ENCODE measurements at places on chromosomes 4 and X.

DNA sequence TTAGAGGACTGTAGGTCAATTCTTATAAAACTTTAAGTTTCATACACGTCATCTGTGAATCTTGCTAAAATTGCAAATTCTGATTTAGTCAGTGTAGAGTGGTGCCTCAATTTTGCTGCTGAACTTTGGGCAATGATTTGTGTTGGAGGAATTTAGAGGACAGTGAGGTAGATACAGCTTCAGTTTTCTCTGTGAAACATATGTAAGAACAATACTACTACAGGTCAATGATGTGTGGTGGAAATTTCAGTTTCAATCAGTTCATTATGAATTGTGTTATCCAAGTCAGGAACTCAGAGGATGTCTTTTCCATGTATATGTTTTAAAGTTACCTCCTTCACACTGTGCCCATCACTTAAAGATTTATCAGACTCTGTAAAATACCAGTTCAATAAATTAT is 1597.8 kb upstream of the PCDH10 start:
- no peak for DNase-seq

DNA sequence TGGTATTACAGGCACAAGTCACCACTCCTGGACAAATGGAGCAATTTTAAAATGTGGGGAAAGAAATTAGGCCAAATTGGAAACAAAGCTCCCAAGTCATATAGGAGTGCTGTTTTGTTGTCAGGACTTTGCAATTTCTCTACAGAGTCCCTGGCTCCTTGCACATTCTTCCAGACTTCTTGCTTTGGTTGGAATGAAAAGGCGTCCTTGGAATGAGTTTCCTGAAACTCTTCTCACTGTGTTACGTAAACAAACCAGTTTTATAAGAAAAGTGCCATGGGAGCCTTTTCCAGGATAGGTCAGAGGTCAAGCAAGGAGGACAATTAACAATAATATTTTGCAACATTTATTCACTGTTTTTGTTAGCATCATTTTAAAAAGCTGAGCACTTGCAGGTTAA is 32.4 kb upstream of the KIT start:
- DNase-seq: no peak

DNA sequence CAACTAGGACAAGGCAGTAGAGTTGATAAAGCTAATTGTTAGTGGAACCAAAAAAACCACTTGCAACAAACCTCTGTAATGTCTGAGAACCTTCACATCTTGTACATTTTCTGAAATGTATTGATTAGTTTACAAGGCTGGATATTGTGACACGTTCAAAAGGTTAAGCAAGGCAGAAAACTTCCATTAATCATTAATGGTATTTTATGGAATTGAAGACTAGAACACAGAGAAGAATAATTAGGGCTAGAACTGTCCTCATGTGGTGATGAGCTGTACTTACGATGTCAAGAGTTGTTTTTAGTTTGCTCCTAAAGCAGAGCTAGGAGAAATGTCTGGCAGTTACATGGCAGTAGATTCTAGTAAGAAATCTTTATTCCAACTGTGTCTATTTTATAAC is 12.3 kb downstream of the GC start:
- no peak for DNase-seq

GRCh38 chr4:37827030-37827685 is 672 bp downstream of the PGM2 start:
- peak; percentile 49 for DNase-seq

DNA sequence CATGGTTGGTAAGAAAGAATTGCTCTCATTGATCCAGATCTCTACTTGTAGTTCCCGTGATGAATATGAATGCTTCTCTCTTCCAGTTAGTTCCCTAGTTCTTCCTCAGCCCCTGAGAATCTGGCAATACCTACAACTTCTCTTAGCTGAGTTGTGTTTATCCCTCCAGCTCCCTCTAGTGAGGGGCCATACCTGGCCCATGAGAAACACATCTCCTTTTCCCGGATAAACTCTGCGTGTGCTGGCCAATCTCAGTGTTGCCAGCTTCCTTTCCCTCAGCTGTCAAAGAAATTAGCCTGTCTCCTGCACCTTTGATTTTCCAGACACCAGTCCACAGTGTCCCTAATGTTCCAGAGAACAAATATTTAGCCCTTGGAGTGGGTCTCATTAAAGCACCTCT is 5.7 kb downstream of the CBLL2 start:
- DNase-seq: peak; percentile 0

DNA sequence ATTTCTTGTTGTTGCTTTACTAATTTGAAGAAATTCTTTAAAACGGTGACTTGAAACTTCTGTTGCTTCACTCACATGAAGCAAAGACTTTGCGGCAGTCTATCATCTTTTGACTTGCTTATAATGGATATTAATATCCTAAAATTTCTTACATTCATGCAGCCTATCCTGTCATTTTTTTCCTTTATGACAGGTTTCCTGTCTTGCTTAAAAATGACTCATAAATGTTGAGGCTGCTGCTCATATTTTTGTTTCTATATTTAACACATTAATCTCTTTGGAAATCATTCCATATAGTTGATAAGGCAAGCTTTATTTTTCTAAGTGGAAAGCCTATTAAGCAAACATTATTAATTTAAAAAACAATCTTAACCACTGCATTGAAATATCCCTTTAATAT is 176.6 kb upstream of the GALNTL6 start:
- DNase-seq: no peak

DNA sequence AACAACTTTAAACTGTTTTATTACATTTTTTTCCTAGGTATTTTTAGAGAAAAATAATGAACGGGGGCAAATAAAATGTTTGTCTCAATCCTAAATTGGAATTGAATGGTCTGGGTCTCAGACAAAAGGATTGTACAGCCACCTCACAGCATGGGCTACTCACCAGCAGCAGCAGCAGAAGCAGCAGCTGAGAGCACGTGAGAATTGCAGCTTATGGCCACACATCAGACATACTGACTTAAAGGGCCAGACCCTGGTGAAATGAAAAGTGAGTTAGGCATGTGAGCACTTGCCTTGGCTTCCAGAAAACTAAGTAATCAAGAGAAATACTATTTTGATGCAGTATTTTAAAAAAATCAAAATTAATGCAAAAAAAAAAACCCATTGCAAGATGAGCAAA is 56.6 kb downstream of the AASDH start:
- no peak for DNase-seq

DNA sequence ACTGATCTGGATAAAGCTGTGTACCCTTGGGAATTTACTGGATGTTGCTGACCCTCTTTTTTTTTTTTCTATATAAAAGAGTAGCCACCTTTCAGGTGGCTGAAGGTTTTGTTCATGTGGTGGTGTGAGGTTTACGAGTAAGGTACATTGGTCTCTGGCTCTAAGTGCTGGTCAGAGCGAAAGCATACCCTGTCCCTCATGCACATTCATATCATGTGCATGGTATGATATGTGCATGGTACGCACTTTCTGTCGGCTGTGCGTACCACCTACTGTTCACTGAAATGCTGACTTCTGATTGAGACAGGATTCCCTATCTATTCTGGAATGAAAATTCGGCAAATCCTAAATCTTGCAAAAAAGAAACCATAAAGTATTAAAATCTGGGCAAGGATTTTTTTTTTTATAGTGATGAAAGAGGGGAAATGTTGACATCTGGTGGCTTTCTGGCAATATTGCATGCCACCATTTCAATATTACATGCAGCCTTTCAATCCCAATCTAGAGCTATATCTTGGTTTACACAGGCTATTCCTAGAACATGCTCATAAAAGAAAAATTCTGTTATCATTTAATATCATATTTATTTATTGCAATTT is 32.8 kb downstream of the FAM149A start:
- peak; percentile 52 for DNase-seq

All from cardiac fibroblast (primary cell).